ENCODE measurements at places on chromosomes 6 and 20.

GRCh38 chr6:154485815-154486214 lies 24.7 kb downstream of the CNKSR3 start:
- no peak for DNase-seq

GRCh38 chr6:7496266-7496875 lies 45.1 kb upstream of the DSP start:
- DNase-seq = no peak

DNA sequence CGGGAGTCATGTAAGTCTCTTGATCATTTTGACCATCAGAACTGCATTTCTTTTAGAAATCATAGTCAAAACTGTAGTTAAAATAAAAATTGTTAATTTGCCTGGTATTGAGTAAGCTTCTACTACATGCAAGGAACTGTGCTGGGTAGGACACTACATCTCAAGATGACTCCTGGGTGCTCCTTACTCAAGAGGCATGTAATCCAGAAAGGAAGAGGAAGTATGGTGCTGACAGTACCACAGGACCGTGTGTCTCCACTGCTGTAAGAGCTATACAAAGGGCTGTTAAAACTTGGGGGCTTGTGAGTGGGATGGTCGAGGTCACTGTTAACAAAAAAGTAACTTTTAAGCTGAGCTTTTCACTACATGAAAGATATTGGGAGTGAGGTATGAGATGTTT lies 508.3 kb upstream of the SOX4 start:
- no peak for DNase-seq

DNA sequence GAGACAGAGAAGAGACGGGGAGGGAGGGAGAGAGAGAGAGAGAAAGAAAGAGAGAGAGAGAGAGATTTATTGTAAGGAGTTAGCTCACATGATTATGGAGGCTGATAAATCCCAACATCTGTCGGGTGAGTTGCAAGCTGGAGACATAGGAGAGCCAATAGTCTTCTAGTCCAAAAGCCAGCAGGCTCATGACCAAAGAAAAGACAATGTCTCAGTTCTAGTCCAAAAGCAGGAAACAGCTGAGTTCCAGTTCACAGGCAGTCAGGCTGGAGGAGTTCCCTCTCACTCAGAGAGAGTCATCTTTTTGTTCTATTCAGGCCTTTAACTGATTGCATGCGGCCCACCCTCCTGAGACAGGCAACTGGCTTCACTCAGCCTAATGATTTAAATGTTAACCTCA lies 416.6 kb downstream of the PREX1 start:
- no peak for DNase-seq

DNA sequence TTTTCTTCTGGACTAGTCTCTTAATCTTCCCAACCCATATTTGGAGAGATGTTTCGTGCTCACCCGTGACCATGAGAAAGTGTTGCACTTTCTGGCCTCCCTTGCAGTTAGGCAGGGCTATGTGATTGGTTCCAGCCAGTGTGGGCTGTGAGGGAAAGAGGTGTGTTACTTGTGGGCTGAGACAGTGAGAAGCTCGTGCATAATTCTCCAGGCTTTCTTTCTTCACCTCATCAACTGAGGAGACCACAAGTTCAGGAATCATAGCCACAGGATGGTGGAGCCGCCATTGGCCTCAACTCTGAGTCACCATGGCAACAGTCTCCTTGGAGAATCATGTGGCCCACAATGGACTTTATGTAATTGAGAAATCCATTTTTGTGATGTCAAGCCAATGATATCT lies 57.5 kb upstream of the FUCA2 start:
- DNase-seq = no peak

DNA sequence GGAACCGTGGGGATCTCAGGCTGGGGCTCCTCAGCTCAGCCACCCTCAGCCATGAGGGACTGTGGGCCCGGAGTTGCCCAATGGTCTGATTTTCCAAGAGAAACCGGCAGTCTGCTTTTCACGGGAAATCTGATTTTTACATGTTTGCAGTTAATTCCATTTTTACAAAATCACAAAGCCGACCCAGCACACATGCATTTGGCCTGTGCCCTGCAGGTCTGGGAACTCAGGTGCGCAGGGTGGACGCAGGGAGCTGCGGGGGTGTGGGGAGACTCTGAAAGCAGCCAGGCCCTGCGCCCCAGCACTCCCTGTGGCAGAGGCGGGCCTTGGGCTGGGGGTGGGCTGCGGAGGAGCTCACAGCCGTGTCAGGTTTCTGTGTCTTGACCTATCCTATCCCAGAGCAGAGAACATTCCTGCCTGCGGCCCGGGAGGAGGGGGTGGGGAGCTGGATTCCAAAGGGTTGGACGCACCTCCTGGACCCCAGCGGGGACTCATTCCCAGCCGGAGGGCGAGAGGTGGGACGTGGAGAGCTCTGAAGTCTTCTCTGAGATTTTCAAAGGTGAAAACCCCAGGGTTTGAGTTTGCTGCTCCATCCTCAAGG lies 60.6 kb downstream of the ADNP start:
- DNase-seq = no peak

GRCh38 chr20:17933711-17934110 lies 34.9 kb downstream of the SNX5 start:
- no peak for DNase-seq

- DNase-seq = no peak
These were observed 313.3 kb downstream of the BMP7 start for GRCh38 chr20:56953048-56953586.

DNA sequence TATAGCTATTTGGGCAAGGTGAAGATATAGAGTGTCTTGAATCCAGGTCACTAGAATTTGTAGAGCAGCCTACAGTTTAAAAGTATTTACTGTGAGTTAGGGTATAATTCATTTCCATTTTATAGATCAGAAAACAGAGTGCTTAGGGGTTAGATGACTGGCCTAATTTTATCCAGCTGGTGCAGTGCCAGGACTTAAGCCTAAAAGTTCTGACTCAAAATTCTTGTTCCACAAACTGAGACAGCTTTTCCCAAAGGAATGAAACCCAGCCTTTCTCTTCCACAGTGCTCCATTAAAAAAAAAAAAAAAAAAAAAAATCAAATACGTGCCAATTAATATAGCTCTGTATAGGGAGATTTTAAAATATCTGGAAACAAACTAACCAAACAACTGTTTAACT lies 441.0 kb upstream of the MARCKS start:
- no peak for DNase-seq

DNA sequence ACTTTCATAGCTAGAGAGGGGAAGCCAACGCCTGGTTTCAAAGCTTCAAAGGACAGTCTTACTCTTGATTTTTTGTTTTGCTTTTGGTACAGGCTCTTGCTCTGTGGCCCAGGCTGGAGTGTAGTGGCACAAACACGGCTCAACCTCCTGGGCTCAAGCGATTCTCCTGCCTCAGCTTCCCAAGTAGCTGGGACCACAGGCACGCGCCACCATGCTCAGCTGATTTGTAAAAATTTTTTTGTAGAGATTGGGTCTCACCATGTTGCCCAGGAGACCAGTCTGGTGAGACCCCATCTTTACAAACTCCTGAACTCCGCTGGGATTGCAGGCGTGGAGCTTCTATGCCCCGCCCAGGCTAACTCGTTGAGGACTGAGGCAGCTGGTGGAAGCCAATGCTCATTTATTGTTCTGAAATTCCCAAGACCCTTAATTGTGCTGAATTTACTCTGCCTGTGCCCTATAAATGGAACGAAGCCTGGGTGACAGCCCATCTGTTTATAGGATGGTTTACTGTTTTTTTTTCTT lies 18.0 kb downstream of the SRSF3 start:
- no peak for DNase-seq

DNA sequence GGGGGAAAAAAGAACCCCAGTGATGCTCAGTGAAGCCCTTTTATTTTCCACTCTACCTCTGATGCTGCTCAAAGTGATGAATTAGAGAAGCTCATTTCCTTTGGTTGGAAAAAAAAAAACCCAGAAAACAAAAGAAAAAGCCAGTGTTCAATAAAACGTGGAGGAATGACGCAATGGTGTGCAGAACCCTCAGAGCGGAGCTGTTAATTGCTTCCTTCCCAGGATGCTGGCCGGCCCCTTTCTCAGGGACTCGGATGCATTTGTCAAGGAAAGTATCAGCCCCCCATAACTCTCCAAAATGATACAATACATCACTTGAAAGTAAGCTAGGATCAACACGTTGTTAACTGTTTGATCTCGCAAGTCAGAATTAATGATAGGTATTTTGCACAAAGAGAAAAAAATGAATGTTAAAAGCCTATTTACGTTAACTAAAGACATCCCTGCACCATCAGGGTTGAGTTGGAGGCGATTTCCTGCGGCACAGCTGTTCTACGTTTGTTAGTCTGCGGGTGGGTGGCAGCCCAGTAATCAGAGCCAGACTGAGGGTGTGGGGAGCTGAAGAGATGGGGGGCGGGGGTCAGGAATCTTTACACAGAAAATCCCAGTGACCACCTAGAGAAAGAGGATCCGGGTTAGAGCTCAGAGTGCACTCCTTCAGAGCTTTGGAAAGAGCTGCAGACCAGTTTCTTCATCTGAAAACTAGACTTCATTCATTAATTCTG lies 132.4 kb downstream of the BMP7 start:
- DNase-seq = no peak

- DNase-seq = no peak
These were observed 105.9 kb upstream of the FOXC1 start for GRCh38 chr6:1503811-1504210.

- DNase-seq = no peak
These were observed 64.8 kb downstream of the HCRTR2 start for GRCh38 chr6:55239099-55239498.

GRCh38 chr6:26311012-26311384 lies 54.0 kb upstream of the BTN3A2 start:
- DNase-seq = no peak

DNA sequence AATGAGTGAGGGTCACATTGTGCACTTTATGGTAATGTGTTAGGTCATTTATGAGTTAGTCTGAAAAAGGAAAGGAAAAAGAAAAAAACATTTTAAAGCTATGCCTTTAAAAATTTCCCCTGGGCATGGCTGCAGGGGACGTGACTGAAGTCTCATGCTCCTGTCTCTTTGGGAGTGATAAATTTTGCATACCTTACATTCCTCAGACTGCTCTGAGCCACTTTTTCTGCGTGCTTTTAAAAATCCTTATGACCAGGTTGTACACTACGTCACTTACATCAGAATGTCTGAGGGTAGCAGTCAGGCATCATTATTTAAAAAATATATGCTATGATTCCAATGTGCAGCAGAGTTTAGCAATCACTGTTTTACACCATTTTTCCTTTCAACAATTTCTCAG lies 121.2 kb downstream of the RFPL4B start:
- DNase-seq = no peak

DNA sequence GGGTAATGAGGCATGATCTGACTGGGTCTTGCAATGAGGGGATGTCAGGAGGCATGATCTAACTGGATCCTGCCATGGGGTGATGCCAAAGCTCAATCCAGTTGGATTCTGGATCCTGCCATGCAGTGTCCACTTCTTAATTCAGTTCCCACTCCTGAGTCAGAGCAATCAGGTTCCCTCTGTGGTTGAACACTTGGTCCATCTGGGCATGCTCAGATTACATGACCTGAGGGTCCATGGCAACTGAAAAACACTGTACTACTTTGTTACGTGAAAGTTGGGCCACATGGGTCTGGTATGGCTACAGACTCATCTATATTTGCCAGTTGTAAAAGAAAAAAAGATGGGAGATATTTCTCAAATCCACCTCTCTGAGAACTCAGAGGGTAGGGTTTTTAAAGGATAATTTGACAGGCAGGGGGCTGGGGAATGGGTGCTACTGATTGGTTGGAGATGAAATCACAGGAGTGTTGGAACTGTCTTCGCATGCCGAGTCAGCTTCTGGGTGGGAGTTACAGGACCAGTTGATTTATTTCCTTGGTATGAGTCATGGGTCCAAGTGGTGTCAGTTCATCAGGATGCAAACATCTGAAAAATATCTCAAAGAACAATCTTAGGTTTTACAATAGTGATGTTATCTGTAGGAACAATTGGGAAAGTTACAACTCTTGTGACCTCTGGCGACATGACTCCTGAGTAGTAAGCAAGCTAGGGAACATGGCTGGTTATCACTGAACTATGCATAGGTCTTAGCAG lies 21.6 kb downstream of the C6orf163 start:
- no peak for DNase-seq

- DNase-seq = no peak
These were observed 707.0 kb downstream of the EPM2A start for GRCh38 chr6:145028144-145028818.

- no peak for DNase-seq
These were observed 41.0 kb downstream of the MOCS1 start for GRCh38 chr6:39893286-39893685.

GRCh38 chr6:22019857-22020256 lies 277.0 kb downstream of the PRL start:
- no peak for DNase-seq

- DNase-seq = no peak
These were observed 490.3 kb downstream of the COL12A1 start for GRCh38 chr6:74715355-74716085.

DNA sequence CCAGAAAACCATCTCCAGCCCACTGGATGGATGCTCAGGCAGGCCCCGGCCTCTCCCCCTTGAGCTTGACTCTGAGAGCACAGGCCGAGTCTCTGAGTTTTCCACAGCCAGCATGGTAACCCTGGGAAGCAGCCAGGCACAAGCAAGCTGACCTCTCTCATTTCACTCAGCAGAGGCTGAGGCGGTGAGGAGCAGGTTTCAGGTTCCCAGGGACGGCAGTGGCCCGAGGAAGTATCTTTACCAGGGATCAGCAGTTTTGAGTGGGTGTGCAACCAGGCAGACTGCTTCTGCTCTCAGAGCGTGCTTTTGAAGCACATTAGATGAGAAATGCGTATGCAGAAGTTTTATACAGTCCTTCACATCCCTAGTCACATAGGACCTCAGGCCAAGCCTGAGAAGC lies 12.6 kb downstream of the HCK start:
- DNase-seq = no peak

- DNase-seq = no peak
These were observed 749 bp downstream of the FRK start for GRCh38 chr6:116059713-116060571.

GRCh38 chr20:15642109-15642508 lies 931.1 kb downstream of the KIF16B start:
- DNase-seq = no peak

DNA sequence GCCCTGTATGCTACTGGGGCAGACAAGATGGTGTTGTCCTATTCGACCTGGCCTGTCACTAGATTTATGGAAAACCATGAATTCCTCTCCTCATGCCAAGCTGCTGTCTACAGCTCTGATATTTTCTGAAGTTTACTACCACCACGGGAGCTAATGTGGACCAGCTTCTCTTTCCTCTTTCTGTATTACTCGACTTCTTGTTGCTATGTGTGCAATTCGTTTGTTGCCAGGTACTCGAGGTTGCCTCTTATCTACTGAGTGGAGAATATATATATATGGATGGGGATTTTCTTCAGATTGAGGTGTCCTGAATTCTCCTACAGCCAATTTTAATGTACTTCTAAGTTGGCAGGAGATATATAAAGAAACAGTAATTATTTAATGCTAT lies 34.7 kb downstream of the MAN1A1 start:
- no peak for DNase-seq
